ENCODE measurements at places on chromosomes 4 and X.

DNA sequence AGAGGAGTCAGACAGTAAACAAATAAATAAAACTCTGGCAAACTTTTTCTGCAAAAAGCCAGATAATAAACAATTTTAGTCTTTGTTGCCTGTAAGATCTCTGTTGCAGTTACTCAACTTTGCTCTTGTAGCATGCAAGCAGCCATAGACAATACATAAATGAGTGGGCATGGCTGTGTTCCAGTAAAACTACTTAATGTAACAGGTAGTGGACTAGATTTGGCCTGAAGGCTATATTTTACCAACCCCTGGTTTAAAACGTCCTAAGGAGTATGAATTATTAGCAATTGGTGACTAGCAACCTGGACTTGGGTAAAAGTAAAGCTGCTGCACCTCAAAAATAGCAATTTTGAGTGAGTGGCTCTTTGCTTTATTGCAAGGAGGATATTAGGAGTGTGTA lies 30.9 kb downstream of the SLAIN2 start:
- no peak for DNase-seq

GRCh38 chrX:139724626-139725025 lies 16.7 kb upstream of the MCF2 start:
- no peak for DNase-seq

DNA sequence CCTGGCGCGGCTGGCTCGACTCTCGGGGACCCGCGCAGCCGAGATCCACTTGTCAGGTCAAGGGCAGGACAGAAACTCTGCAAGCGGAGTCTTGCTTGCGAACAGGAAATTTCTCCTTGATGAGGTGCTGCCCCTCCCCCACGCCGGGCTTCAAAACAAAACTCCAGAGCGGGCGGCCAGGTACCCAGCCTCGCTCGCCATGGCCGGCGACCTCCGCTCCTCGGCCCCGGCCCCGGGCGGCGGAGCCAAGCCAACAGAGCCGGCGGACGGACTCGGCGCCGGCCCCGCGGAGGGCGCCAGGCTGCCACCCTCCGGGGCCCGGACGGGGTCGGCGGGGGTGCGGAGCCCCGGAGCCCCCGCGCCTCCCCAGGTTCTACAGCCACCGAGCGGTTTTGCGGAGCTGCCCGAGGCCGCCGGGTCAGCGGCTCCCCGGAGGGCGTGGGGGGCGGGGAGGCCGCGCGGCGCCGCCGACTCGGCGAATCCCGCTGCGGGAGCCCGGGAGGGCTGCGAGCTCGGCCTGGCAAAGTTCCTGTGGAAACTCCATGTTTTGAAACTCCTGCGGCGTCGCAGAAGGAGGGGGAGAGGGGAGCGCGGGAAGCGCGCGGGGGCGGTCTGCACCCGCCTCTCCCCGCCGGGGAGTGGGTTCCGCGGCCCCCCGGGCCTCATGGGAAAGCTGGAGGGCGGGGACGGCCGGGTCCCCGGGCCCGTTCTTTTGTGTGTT lies 11.7 kb upstream of the BCOR start:
- no peak for DNase-seq

DNA sequence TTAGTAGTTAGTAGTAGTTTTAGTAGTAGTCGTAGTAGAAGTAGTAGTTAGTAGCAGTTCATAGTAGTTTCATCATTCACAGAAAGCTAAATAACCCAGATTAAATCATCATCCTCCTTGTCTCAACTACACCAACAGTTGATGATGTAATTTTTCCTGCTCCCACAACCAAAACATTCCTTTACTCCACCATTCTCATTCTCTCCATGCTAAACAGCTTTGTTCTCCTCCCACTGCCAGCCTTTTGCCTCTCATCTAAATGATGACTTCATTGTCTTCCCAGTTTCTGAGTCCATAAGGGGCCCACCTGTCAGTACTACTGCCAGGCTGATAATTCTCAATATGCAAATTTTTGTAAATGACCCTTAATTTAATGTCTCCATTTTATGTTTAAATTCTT lies 68.9 kb downstream of the ARHGAP24 start:
- no peak for DNase-seq

DNA sequence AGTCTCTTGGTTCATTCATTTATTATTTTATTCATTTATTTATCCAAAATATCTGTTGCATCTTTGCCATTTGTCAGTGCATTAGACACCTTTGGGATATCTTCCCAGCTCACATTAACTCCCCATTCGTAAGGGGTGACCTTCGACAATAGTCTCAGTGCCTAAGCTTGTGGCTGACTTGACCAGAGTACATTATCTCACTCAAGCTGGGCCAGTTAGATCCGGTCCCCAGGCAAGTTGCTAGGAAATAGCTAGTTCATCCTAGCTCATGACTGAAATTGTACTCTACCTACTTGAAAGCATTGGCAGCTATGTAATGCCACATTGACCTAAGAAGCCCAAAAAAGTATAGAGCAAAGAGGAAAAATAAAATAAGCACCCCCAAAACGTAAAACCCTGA lies 165.3 kb downstream of the FBXO8 start:
- DNase-seq, result no peak

- no peak for DNase-seq
Measured at GRCh38 chr4:151674804-151675391, 85.9 kb downstream of the GATB start.

- no peak for DNase-seq
Measured at GRCh38 chr4:77367638-77368037, 210.6 kb downstream of the CCNG2 start.

- no peak for DNase-seq
Measured at GRCh38 chrX:40106676-40107290, 9.0 kb upstream of the BCOR start.

DNA sequence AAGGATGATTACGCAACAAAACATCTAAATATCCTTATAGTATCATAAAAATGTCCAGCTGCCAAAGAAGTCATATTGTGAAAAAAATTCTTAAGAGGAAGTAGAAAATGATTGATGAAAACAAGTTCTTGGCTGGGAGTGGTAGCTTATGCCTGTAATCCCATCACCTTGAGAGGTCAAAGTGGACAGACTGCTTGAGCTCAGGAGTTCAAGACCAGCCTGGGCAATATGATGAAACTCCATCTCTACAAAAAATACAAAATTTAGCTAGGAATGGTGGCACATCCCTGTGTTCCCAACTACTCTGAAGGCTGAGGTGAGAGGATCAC lies 577.6 kb downstream of the KLHL13 start:
- DNase-seq, result no peak

- no peak for DNase-seq
Measured at GRCh38 chr4:168741281-168742173, 244.7 kb downstream of the PALLD start.

DNA sequence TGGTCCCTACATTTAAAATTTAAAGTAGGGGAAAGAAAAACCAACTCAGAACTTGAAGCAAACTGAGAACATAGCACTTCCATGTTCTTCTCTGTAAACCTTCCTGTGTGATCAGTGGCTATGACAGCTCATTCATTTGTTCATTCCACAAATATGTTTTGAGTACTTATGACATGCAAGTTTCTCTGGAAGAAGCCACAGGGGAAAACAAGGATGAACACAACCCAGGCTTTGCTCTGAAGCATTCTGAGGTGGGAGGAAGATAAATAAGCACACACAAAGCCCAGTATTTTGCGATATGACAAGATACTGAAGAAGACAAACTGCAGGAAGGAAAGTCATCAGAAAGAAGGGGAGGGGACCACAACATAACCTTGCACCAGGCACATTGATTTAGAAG lies 96.4 kb downstream of the CHIC2 start:
- no peak for DNase-seq

DNA sequence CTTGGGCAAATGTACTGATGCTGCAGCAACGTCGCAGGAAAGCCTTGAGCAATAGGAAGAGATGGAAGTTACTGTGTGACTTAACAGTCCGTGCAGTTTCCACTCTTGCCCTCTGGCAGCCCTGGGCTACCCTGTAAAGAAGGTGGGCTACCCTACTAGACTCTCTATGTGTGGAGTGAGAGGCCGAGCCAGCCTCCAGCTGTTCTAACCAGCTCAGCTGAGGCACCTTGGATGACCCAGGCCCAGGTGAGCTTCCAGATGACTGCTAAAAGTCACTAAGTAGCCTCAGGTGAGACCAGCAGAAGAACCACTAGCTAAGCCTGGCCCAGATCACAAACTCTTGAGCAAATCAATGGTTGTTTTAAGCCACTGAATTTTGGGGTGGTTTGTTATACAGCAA lies 34.9 kb upstream of the PPP2R2C start:
- DNase-seq, result no peak

DNA sequence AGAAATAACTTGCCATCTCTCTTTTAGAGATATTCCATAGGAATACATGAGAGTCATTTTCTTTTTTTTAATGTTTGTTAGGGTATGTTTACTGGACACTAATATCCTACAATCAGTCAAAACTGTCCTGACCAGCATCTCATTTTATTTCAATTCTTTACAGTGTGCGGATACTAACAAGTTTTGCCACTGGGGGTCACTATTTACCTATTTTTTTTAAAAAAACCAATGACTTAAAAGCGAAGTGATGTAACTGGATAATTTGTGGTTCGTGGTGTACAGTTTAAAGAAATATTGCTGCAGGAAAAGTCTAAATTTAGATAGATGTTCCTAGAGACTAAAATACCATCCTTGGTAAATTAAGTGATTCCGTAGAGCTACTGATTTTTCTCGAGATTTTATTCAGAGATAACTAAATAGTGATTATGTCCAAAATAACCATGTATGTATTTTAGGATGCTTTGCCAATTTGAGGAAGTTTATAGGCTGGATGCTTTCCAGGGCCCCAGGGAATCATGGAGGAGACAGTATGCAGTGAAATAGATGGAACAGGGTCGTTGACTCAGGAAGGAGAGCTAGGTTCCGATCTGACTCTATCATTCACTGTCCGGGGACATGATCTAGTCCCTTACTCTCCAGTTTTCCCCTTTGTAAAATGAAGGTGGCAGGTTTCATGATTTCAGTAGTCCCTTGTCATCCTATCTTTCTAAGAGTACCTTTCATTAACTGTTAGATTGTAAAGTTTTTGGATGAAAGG lies 34.0 kb upstream of the GNPDA2 start:
- peak; percentile 46 for DNase-seq

- no peak for DNase-seq
Measured at GRCh38 chrX:153533091-153533490, 15.6 kb downstream of the ATP2B3 start.

DNA sequence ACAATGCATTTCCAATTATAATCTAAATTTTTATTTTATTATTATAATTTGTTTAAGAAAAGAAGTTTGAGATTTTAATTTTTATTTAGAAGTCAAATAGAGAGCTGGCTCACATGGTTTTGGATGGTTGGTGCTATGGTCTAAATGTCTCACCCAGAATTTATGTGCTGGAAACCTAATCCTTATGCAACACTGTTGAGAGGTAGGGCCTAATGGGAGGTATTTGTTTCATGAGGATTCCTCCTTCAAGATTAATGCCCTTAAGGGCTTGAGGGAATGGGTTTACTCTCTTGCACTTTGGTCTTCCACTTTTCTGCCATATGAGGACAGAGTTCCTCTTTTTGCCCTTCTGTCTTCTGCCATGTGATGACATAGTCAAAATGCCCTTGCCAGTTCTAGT lies 960.5 kb upstream of the IGFBP7 start:
- no peak for DNase-seq

DNA sequence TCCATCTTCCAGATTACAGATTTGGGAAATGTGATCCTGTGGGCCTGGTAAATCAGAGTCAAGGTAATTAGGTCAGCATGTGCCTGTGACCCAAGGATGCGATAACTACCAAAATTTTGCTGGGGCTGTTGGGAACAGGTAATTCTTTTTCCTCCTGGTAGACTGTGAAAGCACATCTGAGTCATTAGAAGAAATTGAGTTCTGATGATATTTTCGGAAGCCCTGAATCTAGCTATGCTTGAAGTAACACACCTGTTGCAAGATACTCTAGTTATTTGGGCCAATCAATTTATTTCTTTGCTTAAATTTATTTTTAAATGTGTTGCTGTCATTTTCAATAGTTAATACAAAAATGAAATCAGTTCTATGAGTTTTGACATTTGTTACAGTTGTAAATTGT lies 903.6 kb downstream of the RPA4 start:
- DNase-seq, result no peak

DNA sequence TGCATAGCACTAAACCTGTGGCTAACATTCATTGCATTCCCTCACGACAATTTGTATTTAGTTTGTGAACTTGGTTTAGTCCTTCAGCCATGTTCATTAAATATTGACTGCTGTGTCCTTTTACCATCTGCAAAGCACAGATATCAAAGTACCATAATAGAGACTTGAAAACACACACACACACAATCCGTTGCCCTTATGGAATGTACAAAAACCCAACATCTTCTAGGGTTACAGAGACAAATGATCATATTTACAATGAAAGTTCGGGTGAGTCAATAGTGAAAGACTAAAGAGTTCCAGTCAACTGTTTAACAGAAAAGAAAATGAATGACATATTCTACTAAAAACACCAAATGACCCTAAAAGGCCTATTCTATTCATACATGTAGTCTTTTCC lies 50.8 kb upstream of the TXK start:
- no peak for DNase-seq

GRCh38 chr4:78651250-78651860 lies 99.8 kb downstream of the ANXA3 start:
- DNase-seq, result no peak

DNA sequence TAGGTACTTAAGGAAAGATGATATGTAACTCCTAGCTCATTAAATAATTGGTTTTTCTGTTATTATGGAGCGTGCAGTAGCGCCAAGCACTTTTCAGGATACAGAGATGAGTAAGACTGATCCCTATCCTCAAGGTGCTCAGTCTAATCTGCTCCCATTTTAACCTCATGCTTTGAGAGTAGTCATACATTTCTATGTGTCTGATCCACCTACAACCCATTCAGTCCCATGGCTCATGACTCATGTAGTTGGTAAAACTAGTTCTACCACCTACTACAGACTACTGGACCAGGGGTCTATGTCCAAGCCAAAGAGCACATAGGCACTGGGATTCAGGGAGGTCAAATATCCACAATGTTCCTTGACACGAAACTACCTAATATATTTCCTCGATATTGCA lies 60.8 kb downstream of the TMEM154 start:
- no peak for DNase-seq

GRCh38 chr4:121764702-121765367 lies at the start of gene SMIM43:
TSS of gene SMIM43 (minus strand) at chr4:121765164. CDS start at chr4:121765105, 59 bp downstream.
- DNase-seq, result peak; percentile 31

DNA sequence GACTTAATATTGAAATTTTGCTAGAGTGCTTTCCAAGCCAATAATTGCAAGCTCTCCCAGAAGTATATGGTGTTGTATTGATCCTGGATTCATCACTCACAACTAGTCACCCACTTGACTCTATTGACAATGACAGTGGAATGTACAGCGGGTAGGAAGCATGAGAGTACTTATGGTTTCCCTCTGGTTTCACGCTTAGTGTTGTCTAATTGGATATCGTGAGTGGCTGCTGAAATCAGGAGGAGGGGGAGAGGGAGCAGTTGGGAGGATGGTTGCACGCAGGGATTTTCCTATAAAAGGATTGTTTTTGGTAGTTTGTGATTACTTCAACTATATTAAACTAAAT lies 1819.5 kb upstream of the TENM3 start:
- no peak for DNase-seq

- no peak for DNase-seq
Measured at GRCh38 chr4:54526560-54526959, 131.2 kb upstream of the KIT start.

- no peak for DNase-seq
Measured at GRCh38 chrX:119635799-119636198, 29.6 kb upstream of the NKRF start.

GRCh38 chr4:74884266-74884665 lies 48.6 kb upstream of the PARM1 start:
- no peak for DNase-seq

GRCh38 chr4:139018501-139018900 lies 2.9 kb downstream of the NOCT start:
- no peak for DNase-seq
